Type B pancreatic cell (in vitro differentiated cells): ENCODE measurements at places on chromosomes 5 and 9.

DNA sequence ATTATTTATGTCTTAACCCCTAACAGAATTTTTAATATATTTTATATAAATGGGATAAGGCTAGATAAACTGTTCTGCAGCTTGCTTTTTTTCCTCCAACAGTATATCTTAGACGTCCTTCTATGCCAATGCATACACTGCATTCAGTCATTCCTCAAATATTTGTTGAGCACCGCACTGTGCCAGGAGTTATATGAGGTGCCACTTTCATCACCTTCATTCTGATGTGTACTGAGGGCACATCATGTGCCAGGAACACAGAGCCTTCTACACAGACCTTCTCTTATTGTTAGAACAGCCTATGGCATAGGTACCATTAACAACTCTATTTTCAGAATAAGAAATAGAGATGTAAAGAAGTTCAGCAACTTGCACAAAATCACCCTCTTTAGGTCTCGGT, 570.1 kb downstream of the CDK5RAP2 start:
- no peak for DNase-seq

DNA sequence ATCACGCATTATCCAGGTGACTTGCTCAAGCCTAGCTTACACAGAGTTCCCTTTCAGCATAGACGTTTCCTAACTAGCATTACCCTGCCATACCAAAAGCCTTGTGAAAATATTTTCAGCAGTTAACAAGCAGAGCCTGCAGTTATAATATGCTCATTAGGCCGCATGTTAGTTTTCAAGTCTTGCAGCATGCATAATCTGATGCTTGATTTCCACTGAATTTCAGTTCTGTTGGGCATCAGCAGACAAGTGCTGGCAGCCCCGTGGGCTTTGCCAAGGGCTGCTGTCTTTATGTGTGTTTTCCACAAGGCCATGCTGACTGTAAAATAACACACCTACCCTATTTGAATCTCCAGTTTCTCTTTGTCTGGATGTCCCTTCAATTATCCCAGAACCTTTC, 491.0 kb upstream of the WWC1 start:
- DNase-seq: no peak

DNA sequence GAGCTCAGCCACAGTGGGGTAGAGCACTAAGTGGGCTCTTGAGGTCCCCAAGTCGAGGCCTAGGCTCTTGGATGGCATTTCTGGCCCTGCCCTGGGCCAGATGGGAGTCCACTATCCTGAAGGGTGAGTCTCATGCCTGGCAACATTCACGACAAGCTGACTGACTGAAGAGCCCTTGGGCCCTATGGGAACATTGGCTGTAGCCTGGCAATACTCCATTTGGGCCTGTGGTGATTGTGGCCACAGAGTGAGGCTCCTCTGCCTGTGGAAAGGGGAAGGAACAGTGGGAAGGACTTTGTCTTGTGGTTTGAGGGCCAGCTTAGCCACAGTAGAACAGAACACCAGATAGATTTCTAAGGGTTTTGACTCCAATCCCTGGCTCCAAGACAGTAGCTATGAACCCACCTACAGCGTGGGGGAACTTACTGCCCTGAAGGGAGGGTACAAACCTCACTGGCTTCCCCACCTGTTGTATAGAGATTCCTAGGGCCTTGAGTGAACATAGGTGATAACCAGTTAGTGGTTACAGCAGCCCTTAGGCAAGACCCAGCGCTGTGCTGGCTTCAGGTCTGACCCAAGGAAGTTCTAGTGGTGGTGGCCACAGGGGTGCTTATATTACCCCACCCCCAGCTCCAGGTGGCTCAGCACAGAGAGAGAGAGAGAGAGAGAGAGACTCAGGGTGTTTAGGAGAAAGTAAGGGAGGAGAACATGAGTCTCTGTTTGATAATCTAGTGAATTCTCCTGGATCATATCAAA, 72.4 kb downstream of the KIAA0825 start:
- no peak for DNase-seq

- no peak for DNase-seq
Observed at GRCh38 chr5:169763376-169764017, 126.4 kb downstream of the DOCK2 start.
